Stimulated activated CD4-positive, alpha-beta T cell treated with anti-CD3 and anti-CD28 coated beads, Interleukin-12 subunit alpha, Interleukin-12 subunit beta, amount 100 ng/mL, for 4 hours (primary cell): ENCODE measurements at places on chromosomes 5 and 9.

- DNase-seq: no peak
Observed at GRCh38 chr5:15424769-15425168, 75.2 kb upstream of the FBXL7 start.

GRCh38 chr5:55969956-55970355 is 24.8 kb downstream of the IL6ST start:
- DNase-seq: no peak

GRCh38 chr5:132667309-132667708 is 6.5 kb upstream of the IL4 start:
- no peak for DNase-seq

- no peak for DNase-seq
Observed at GRCh38 chr5:121285801-121286521, 565.7 kb upstream of the FTMT start.

DNA sequence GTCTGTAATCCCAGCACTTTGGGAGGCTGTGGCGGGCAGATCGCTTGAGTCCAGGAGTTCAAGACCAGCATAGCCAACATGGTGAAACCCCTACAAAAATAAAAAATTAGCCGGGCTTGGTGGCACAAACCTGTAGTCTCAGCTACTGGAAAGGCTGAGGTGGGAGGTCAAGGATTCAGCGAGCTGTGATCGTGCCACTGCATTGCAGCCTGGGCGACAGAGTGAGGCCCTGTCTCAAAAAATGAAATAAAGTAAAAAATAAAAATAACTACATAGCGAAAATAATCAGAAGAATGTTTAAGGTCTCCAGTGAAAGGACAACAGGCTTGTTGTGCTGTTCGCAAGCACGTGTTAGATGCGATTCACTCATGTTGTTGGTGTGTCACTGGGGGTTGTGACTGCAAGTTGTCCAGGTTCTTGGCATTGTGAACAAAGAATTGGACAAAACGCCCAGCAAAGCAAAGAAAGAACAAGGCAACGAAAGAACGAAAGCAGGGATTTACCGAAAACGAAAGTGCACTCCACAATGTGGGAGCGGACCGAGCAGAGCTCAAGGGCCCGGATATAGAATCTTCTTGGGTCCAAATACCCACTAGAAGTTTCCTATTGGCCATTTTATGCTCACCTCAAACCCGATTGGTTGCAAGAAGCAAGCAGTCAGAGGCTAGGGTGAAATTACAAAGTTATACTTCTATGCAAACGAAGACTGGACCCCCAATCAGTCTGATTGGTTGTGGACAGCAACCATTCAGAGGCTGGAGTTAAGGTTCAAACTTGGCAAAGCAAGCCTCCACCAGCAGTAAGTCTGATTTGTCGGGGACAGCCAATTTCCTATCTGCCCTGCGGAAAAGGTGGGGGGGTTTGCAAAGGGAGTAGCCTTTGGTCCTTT is 844 bp upstream of the MCCC2 start:
- no peak for DNase-seq

DNA sequence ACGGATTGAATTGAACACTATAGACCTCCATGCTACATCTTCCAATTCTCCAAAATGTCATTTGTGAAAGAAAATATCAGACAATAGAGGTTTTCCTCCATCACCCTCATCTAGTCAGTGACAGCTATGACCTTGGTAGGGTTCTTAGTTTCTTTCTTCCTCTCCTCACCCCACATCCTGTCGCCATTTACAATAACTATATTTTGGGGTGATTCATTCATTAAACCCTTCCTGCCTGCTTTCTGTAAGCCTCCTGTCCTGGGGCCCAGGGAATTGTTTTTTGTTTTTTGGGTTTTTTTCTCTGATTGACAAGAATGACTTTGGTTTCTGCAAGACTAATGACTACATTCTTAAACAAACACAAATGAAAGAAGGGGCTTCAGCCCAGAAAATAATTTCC is 82.6 kb downstream of the PRELID2 start:
- DNase-seq: no peak

DNA sequence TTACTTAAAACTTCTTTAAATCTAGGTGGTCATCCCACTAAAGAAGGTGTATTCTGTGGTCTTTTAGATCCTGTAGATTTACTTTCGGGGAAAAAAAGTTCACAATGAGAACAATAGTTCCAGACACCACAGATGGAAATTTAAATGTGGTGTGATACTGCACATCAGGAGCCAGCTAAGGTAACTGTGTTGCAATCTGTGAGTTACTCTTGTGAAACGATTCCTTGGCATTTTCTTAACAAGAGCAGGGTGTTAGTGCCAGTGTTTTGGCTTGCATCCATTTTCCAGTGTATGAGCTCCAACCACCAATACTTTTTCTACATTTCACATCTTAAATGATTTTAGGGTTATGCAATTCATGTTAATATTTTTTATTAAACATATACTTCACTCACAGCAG is 674.5 kb downstream of the CETN3 start:
- no peak for DNase-seq

- DNase-seq: no peak
Observed at GRCh38 chr9:77764894-77765780, 117.0 kb upstream of the GNA14 start.

- no peak for DNase-seq
Observed at GRCh38 chr5:109706095-109706494, 16.4 kb downstream of the MAN2A1 start.

- DNase-seq: no peak
Observed at GRCh38 chr9:93093127-93093876, 2.7 kb upstream of the CARD19 start.

DNA sequence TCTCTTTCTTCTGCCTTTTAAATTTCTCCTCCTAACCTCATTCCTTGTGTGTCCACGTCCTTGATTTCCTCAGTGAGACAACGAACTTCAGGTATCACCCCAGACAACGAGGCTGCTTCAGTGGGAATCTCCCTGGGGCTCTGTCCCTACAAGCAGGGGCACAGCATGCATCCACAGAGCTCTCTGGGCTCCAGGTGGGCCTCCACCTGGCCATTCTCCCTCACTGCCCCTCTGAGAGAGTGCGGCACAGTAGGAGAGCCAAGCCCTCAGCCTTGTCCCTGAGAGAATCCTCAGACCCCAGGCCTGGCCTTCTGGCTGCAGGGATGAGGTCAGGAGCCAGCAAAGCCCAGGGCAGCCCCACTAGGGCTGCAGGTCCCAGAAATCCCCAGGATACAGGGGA is 105.3 kb downstream of the LHFPL2 start:
- DNase-seq: no peak

DNA sequence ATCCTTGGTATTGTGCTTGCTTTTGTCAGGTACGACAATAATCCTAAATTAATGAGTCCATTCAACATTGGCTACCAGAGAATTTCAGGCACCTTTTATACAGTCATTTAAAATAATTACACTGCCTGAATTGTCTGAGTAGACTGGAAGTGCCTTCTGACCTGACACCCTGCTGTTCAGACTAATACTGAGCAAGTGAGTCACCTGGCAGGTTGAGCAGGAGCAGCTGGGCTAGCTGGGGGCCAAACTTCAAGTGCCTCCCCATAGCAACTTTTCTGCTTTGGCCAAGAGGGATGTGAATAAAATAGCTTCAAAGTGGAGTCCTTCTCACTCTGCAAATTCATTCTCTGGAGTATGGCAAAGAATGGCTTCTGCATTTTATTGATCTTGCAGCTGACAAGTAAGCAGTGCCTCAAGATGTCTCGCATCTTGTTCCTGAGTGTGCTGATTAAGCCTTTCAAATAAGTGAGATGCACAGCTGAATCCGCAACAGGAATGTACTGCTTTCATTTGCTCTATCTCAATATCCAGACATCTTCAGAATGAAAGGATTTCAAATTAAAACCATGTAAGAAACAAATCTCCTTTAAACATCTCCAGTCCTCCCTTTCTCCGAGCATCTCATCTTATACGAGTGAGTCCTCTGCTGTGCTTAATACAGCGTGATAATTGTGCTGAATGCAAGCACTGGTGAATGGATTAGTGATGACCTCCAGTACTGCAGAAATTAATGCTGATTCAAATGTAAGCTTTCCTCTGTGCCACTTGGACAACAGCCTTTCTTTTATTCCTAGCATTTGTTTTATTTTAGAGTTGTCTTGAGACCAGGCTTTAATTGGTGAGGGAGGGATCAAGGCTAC is 271.2 kb downstream of the EDIL3 start:
- DNase-seq: no peak

DNA sequence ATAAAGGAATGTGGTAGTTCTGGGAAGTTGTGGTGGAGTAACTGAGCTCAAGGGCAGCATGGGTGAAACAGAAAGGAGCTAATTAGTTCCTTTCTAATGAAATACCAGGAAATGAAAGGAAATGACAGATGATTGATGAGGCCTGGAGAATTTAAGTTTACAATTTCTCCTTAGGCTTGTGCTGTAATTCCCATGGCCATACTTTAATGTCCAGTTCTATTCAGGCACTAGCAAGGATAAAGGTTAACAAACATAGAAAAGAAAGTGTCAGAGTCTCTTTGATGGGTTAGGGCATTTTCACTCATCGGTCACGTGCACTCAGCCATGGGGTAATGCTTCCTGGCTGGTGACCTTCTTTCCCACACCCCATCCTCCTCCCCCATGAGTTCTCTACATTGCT is 70.3 kb downstream of the CTSL start:
- DNase-seq: no peak
